ENCODE measurements at places on chromosomes 1 and 21.

DNA sequence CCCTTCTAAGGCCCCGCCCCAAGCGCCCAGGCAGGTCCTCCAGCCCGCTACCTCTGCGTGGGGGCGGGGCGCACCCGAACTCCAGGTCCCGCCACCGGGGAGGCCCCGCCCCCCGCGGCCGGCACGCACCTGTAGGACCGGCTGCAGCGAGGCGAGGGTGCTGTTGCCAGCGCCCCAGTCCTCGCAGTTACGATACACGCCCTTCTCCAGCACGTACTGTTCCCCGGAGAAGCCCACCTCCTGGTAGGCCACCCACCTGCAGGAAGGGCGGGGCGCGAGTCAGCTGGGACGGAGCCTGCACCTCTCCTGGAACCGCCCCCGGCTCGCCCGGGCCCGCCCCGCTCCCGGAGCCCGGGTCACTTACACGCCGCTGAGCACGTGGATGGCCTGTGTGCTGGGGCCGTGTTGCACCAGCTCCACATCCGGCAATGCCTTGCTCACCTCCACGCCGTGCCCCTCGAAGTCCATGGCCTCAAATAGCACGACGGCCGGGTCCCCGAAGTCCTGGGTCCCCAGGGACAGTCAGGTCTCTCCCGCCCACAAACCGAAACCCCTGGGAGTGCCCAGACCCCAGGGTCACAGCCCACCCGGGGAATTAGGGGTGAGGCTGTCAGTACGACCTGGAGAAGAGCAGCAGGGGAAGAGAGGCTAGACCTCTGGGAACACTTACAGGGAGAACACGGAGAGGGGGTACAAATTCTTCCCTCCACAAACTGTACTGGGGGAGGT, 17.3 kb downstream of the CRYBG2 start:
- DNase-seq: peak; percentile 71

DNA sequence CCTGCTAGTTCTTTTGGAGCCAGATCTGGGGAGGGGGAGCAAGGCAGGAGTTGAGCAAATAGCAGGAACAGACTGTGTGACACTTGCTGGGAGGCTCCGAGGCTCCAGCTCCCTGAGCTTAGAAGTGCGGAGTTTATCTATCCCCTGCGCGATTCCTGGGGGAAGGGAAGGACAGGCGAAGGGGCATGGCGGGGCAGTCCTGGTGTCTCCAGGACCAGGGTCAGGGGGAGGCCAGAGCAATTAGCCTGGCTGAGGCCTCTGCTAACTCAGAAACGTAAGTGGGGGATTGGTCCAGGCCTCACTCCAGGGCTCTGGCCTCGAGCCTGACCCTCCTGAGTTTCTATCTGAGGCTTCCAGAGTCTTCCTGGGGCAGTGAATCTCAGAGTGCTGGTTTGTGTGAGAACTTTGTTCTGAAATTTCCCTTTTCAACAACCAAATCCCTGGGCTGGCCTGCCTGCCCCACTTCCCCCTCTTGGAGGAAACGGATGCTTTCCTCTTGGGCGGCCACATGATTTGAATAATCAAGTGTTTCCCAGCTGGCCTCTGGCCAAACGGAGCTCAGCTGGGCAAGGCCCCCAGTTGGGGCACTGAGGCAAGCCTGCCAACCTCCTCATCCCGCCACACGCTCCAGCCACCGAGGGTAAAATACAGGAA, 15.6 kb downstream of the ALPL start:
- no peak for DNase-seq

- no peak for DNase-seq
These were observed 5.8 kb downstream of the KISS1 start for GRCh38 chr1:204190212-204191211.

DNA sequence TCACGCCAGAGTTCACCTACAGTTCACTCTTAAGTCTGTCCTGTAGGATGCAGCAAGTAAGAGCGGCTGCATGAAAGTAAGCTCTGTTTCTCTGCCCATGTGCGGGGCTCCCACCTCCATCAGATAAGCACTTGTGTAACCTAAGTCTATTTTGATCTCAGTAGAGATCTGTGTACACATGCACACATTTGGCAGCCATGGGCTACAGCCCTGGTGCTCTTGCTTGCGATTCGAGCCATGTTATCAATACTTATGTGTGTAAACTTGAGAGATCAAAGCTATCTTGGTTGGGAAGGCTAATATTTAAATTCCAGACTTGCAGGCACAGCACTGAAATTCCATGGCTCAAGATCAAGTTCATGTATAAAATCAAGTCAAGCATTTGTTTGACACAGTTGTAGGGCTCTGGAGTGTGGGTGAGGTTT, 244.7 kb upstream of the FGGY start:
- DNase-seq: no peak

DNA sequence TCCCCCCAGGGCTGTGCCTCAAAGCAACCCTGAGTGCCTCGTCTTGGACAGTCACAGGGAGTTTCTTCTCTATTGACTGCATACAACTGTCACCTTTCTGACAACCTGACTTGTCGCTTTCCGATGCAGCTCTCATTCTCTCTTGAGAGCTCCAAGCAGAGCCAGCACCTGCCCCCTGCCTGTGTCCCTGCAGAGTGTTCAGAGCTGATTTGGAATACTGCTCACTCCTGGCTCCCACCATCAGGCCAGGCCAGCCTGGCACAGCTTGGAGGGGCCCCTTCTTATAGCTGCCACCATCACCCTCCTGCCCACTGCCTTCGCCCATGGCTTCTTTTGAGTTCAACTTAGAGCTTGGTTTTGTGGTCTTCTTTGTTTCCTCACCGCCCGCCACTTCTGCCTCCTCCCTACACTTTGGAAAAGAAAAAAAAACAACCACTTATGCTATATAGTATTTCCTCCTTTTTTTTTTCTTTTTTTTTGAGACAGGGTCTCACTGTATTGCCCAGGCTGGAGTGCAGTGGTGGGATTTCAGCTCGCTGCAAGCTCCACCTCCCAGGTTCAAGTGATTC, 12.3 kb downstream of the NCF2 start:
- no peak for DNase-seq

- DNase-seq: no peak
These were observed 86.2 kb downstream of the SLC66A1 start for GRCh38 chr1:19398309-19398760.

DNA sequence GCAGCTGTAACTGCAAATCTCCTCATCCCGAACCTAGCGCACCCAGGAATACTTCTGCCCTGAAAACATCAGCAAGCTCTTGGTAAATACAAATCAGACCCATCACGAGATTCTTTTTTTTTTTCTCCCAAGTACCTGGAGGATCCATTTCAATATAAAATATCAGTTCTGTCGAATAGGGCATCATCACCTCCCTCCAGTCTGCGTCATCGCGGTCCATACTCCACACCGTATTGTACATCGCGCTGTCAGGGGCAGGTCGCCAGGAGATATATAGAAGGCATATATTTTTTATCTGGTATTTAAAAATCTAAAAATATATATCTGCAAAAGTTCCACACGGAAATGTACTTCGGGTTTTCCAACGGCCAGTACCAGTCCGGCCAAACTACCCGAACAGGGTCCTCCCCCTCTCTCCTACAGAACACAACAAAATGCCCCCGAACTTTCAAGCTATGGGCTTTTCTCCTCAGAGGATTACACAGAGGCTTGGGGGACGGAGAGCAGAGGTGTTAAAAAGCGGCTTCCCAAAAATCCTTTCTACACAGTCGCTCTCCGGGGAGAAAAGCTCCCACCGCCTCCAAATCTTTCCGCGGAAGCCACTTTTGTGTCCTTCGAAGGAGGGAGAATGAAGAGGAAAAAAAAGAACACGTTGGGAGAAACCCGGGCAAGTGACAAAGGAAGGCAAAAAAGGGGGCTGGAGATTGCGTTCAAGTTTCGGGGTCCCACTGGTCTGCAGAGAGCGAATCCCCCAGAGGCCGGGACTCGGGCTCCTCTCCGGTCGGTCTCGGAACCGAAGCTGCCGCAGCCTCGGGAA, 509 bp downstream of the PIK3R3 start:
- no peak for DNase-seq

All from GM18507 (cell line).